Amygdala (tissue), 56 donors: ENCODE measurements at places on chromosomes 13 and 19.
A peak's percentile ranks its signal among the peaks of the same experiment; 100 is the strongest.

- no peak for DNase-seq
These were observed 28.5 kb upstream of the TSHZ3 start for GRCh38 chr19:31377736-31378135.

- no peak for DNase-seq
These were observed 98.8 kb upstream of the TMTC4 start for GRCh38 chr13:100773429-100773828.

GRCh38 chr19:48469289-48469881 lies at the start of gene CYTH2:
Gene CYTH2, plus strand, starts transcription at chr19:48469369. Its CDS starts 139 bp downstream, at chr19:48469508.
- DNase-seq = peak; percentile 85

- DNase-seq = no peak
These were observed 777.4 kb upstream of the PCDH9 start for GRCh38 chr13:68007576-68007975.

DNA sequence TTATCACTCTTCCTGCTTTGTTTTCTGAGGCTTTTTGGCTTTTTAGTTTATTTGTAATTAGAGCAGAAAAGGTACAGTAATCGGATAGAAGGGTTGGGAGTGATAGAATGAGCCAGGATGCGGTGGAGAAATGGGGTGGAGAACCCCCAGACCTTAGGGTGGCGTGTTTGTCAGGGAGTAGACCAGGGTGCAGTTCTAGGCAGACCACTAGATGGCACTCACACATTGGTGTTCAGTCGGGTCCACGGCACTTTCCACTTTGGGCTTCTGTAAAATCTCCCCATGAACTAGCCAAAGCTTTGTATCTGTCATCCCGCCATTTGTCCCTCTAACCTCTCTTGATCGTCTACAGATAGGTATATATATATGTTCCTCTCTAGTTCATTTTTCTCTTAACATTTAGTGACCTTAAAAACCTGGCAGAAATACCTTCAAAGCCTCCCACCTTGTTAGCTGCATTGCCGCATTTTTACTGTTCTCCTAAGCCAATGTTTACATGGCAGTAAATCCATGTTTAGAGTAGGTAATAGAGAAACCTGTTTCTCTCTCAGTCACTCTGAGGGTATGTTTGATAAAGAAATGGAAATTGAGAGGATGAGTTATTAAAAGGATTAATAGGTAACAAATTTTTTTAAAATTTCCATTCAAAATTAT lies 154.9 kb downstream of the TM9SF2 start:
- DNase-seq = peak; percentile 57

DNA sequence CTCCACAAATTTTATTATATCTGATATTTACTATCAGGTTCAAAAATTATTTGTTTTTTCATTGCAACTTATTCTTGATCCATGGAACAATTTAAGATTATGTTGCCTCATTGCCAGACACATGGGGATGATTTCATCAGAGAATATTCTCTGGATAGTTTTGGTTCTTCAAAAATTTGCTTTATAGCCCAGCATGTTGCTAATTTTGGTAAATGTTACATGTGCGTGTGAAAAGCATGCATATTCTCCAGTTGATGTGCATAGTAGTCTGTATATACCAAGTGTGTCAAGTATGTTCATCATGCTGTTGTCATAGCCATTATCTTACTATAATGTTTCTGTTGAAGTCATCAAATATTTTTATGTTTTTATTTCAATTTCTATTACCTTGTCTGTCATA lies 122.3 kb downstream of the RFC3 start:
- DNase-seq = no peak

DNA sequence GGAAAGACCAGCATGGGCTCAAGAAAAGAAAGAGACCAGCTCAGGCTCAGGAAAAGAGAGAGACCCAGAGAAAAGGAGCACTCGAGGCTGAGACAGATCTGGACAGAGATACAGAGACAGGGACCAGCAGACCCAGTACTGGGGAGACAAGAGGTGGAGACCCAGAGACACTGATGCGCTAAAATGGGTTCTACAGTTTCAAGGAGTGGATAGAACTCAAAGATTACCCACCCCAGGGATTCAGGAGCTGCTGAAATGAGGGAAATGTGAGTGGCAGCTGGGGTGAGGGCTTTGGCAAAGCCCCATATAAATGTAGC lies 609 bp upstream of the ZSCAN18 start:
- DNase-seq = no peak

DNA sequence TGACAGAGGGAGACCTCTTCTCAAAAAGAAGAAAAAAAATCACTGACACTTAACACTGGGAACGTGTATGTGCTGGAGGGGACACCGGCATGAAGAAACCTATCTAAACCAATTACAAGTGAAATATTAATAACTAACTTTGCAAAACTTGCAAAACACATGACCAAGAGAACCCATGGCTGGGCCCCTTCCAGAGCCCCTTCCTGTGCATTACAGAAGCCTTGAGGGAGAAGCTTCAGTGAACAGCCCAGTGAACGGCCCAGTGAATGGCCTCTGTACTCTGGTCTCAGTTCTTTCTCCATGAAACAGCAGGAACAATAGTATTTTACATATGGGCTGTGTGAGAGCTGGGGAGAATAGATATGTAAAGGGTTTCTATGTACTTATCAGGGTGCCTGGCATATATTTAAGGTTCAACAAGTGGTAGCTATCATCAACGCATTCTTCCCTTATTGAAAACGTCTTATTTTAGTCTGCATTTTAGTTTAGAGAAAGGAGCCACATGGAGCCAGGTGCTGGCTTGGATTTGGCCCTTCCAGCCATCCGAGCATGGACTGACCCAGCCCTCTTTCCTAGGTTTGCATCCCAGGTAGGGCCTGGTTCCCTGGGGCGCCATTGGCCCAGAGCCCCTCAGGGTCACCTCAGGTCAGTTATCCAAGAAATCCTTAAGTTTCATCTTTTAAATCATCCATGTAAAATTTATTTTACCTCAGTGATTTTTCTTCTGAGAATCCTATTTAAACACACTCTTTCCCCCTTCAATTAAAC lies 54.5 kb downstream of the CCDC70 start:
- DNase-seq = no peak

DNA sequence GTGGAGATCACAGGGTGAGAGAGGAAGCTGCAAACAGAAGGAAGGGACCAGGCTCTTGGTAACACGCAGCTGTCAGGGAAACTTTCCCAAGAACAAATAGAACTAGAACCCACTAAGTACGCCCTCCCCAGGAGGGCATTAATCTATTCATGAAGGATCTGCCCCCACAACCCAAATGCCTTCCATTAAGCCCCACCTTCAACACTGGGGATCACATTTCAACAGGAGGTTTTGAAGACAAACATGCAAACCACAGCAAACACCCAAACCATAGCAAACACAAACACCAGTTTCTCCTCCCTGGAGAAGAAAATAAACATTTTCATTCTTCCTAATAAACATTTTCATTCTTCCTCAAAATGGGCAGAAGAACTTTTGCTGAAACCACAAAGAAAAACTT lies 329.6 kb downstream of the EFNB2 start:
- no peak for DNase-seq

DNA sequence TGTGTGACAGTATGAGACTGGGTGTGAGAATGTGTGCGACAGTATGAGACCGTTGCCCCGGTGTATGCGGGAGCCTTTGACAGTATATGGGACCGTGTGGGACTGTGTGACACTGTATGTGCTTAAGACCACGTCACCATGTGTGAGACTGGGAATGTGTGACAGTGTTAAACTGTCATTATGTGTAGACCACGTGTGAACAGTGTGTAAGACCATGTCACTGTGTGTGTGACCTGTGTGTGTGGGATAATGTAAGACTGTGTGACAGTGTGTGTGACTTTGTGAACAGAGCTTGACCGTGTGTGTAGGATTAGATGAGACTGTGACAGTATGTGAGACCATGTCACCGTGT lies 549 bp downstream of the ZNF583 start:
- DNase-seq = no peak

GRCh38 chr19:3231288-3231687 lies 6.8 kb downstream of the CELF5 start:
- no peak for DNase-seq

DNA sequence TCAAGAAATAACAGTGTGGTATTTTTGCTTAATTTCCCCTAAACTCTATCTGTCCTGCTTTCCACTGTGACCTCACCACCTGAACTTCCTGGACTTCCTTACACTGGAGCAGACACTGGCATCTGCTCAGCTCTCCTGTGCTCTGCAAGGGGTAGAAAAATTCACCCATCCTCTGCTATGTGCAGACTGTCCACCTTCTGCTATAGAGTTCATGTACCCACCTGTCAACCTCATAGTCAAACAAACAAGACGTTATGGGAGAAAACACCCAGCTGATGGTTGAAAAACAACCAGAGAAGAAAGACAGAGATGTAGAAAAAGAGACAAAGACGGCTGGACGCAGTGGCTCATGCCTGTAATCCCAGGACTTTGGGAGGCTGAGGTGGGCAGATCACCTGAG lies 12.2 kb downstream of the LAIR1 start:
- no peak for DNase-seq

DNA sequence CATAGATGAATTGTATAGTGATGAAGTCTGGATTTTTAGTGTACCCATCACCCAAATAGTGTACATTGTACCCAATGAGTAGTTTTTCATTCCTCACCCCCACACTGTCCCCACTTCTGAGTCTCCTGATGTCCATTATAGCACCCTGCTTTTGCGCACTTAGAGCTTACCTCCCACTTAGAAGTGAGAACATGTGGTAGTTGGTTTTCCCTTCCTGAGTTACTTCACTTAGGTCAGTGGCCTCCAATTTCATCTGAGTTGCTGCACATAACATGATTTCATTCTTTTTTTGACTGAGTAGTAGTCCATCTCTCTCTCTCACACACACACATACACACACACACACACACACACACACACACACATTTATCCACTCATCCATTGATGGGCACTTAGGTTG lies 43.2 kb upstream of the ALOX5AP start:
- DNase-seq = no peak

GRCh38 chr13:30745906-30746686 lies 10.8 kb downstream of the ALOX5AP start:
- no peak for DNase-seq

DNA sequence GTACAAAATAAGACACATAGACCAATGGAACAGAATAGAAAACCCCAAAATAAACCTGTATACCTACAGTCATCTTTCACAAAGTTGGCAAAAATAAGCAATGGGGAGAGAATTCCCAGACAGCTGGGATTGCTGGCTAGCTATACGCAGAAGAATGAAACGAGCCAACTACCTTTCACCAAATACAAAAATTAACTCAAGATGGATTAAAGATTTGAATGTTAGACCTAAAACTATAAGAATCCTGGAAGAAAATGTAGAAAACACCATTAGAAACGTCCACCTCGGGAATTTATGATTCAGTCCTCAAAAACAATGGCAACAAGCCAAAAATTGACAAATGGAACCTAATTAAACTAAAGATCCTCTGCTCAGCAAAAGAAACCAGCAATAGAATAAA lies 408.1 kb upstream of the SLITRK1 start:
- no peak for DNase-seq

DNA sequence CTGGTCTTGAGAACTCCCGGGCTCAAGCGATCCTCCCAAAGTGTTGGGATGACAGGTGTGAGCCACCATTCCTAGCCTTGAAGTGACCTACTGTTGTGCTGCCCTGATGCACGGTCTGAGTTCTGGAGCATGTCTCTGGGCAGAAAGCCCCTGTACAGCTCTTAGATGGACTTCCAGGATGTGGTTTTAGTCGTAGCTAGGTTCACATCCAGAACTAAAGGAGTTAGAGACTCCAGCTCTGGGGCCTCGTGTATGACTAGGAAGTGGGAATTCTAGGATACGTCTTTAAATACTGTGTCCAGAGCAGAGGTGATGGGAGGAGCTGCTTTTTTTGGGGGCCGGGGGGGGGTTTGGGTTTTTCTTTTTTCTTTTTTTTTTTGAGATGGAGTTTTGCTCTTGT lies 12.2 kb downstream of the UPF1 start:
- no peak for DNase-seq

DNA sequence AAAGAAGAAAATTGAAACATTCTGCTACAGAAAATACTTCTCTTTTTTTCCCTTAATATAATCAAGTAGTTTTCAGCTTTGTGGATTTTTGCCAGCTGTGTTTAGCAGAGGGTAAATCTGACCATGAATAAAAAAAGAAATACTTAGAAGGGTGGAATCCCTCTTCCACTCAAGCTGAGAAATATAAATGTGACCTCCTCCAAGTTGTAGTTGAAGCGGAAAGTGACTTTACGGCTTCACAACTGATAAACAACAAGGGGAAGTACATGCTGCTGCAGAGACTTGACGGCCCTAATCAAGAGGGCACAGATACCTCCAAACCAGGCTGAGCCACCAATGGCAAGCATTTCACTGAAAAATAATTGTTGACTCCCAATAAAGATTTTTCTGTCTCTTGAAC lies 785.0 kb downstream of the SLITRK5 start:
- no peak for DNase-seq

- no peak for DNase-seq
These were observed 411.2 kb downstream of the GPC6 start for GRCh38 chr13:93637852-93638251.

DNA sequence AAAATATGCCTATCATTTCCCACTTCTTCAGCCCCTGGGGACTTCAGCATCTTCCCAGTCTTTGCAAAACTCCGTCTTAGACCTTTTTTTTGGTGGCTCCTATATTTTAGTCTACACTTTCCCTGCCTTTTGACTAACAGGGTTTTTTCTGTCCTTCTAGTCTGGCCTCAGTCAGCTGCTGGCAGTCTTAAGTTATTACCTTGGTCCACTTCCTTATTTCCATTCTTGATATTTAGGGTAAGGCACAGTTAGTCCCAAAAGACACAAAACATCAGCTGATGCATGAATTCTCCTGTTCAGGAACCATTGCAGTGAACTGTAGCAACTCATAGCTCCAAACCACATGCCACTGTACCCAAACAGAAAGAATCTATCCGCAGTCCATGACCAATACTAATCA lies 234.6 kb upstream of the RFC3 start:
- no peak for DNase-seq

DNA sequence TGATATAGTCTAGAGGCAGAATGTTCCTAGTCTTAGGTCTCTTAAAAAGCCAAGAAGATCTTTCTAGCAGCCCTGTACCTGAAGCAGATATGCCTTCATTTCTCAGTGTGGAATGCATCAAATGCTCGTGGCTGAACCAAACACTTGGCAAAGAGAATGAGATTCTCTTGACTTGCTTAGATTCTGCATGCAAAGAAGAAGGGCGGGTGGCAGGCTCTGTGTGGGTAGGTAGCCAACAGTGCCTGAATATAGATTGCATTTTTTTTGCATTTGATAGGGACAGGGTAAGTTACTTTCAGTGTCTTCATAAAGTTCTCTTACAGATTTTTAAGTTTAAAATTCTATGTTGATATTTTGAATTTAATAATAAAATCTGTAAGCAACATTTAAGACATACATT lies 27.3 kb downstream of the IFT88 start:
- DNase-seq = no peak
